Fibroblast of the aortic adventitia (primary cell): ENCODE measurements at places on chromosomes 2 and 18. TPM values are rescaled to one million over a fixed set of nuclear protein-coding genes. Genes with fewer than 3 reads are reported as not detected.

Gene BCL2
- total RNA-seq: 4.2 and 13.2 TPM in 2 replicates

Gene ZBTB7C
- total RNA-seq: 0.09 and 0.41 TPM in 2 replicates

Gene ASAP2
- 37.1 and 76.4 TPM in 2 replicates for total RNA-seq

Gene CENPA
- 9.2 TPM in 1 of 2 replicates, not detected in the other for total RNA-seq

Gene MBP
- total RNA-seq: 25.8 and 54.1 TPM in 2 replicates

GRCh38 chr2:230824406-230824978, 40.2 kb upstream of the ITM2C start:
- DNase-seq: peak; percentile 91

DNA sequence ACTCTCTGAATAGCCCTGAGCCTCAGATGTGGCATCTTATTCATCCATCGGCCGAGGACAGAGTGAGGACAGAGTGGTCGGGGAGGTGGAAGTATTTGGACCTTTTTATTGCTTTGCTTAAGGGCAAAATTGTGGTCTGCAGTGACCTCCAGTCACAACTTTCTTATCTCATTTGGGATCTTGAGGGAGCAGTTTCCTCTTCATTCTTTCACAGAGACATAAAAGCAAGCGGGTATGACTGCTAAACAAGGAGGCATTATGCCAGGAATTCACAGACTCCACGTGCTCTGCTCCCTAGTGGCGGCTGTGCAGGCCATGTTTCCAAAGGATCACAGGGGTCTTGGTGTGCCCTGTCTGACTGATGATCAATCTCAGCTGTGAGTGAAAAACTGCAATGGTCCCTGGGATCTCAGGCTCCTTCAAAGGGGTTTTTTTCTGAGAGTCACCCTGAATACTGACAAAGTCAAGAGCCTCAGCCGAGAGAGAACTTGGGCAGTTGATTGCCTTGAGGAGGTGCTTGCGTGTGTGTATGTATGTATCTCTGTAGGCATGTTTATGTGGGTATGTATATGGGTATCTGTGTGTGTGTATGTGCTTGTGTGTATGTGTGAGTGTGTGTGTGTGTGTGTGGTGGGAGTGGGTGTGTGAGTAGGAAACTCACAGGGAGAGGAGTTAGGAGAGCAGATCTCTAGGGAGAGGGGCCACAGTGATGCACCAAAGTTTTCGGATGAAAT, 47.7 kb downstream of the RAPGEF4 start:
- no peak for DNase-seq

- DNase-seq: no peak
These were observed 203.6 kb downstream of the UBE2E3 start for GRCh38 chr2:181183878-181184542.

DNA sequence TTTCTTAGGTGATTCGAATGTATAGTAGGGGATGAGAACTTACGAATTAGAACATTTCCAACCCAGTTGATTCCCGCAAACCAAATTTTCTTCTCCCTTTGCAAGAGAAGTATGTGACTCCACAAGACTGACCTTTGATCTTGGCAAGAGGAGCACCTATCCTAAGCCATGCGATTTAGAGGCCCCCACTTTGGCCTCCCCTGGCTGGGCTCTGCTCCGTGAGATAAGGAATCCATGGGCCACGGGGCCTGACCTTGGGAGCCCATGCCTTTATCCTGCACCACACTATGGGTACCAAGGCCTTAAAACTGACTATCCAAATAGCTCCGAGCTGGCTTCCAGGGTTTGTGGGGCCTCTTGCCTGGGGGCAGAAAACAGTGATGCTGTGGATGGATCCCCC, 135.8 kb downstream of the LRRTM1 start:
- DNase-seq: no peak
